ENCODE measurements at places on chromosomes 16 and 17.

DNA sequence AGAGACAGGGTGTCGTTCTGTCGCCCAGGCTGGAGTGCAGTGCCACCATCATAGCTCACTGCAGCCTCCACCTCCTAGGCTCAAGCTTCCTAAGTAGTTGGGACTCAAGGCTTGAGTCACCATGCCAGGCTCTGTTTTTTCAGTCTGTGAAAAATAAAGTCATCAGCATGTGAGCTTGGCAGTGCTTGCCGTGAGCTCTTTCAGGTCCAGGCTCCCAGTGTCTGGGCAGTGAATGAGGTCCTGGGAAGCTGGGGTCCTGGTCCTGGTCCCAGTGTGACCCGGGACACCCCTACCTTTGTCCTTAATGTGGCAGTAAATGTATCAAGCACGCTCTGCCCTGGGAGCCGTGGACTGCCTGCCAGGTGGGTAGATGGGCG, 22.9 kb upstream of the RPL13 start:
- peak; percentile 35 for DNase-seq

GRCh38 chr17:57649731-57650484, 95.2 kb downstream of the CCDC182 start:
- peak; percentile 79 for DNase-seq

- no peak for DNase-seq
Observed at GRCh38 chr16:20726661-20727060, 15.0 kb downstream of the THUMPD1 start.

DNA sequence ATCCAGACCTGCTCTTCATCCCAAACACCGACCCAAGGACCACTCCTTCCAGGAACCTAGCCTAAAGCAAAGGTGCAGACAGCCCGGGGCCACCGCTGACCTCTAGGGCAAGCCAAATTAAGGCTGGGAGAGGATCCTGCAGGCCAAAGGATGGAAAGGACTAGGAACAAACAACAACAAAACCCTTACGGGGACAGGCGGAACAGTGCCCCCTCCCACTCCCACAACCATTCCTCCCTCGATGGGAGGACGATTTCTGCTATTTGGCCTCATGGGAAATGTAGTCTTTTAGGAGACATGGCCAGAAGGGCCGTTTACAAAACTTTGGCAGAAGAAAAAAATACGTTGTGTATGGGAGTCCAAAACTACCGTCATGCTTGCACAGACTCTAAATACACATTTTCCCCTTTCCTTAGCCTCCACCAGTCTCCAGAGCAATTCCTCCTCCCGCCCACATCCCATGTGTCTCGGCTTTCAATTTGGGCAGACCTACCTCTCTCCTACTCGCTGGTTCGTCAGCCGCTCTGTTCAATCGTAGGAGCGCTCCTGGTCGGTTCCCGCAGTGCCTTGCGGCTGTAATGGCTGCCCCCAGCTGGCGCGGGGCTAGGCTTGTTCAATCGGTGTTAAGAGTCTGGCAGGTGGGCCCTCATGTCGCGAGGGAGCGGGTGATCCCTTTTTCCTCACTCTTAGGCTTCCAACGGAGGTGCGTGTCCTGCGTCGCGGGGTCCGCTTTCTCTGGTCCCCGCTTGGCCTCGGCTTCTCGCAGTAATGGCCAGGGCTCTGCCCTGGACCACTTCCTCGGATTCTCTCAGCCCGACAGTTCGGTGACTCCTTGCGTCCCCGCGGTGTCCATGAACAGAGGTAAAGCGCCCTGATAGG, at the start of gene ERAL1:
TSS of gene ERAL1 (plus strand) at position 560 of the 879 bp plus-strand sequence. CDS start at position 579, 19 bp downstream.
- peak; percentile 87 for DNase-seq

- peak; percentile 38 for DNase-seq
Observed at GRCh38 chr16:2715519-2715918, 4.5 kb downstream of the PRSS27 start.

GRCh38 chr17:82910041-82910481, 70.2 kb upstream of the ZNF750 start:
- DNase-seq, result no peak

DNA sequence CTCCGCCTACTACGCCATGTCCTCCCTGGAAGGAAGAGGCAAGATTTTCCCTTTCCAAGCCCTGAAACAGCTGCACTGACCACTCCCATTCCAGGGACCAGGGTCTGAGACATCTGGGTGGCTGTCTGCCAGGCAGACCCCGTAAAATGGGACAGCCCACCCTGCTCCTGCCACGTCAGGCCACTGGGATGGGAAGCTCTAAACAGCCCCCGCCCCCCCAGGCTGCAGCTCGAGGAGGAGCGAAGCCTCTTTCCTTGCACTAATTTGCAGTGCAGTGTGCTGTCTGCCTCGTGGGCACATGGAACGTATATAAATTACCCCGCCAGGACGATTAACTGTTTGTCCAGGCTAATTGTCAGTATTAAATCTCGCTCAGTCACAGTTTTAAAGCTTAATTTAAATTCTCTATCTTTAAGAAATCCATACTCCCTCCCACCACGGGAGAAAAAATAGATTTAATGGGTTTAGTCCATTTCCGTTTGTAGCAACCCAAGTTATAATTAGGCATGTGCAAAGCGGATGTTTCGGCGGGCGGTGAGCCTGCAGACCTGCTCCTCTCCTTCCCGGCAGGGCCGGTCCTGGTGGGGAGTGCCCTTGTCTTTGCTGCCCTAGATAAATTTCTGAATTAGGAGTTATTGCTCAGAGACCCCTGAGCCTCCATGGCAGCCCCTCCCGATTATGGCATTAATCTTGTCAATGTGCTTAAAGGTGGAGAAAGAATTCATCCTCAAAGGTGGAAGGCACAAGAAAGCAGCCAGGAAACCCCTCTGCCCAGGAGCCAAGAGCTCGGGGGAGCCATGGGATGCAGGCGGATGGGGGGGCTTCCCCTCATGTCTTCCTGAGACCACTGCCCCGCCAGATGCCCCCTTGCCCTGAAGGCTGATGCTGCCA, 268.0 kb upstream of the TNRC6C start:
- DNase-seq, result no peak

GRCh38 chr17:49316889-49317675, 45.0 kb downstream of the ZNF652 start:
- DNase-seq, result no peak

- peak; percentile 91 for DNase-seq
Observed at GRCh38 chr17:42814633-42815399, 9.3 kb downstream of the BECN1 start.

DNA sequence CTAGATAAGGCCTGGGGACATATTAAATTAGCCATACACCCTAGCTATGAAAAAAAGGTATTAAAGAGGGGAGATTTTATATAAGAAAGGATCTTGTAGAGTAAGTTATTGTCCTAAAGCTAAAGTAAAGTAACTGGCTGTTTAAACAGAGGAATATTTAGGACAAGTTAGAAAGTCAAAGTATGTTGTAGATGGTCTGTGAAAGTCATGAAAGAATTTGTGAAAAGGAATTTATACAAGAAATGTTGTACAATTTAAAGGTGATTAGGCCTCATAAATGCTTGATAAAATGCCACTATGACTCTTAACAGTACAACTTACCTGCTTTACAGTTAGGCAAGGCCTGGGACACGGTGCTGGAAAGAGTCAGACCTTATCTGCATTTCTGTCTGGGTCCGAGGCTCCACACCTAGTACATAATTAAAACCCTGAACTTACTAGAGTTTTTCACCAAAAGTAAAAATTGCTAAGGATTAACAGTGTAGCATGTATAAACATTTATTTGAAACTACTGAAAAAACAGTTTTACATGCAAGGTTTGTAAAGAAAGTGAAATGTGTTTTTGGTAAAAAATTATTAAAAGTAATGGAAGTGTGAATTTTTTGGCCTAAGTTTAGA, 445.3 kb upstream of the TOM1L1 start:
- peak; percentile 1 for DNase-seq

DNA sequence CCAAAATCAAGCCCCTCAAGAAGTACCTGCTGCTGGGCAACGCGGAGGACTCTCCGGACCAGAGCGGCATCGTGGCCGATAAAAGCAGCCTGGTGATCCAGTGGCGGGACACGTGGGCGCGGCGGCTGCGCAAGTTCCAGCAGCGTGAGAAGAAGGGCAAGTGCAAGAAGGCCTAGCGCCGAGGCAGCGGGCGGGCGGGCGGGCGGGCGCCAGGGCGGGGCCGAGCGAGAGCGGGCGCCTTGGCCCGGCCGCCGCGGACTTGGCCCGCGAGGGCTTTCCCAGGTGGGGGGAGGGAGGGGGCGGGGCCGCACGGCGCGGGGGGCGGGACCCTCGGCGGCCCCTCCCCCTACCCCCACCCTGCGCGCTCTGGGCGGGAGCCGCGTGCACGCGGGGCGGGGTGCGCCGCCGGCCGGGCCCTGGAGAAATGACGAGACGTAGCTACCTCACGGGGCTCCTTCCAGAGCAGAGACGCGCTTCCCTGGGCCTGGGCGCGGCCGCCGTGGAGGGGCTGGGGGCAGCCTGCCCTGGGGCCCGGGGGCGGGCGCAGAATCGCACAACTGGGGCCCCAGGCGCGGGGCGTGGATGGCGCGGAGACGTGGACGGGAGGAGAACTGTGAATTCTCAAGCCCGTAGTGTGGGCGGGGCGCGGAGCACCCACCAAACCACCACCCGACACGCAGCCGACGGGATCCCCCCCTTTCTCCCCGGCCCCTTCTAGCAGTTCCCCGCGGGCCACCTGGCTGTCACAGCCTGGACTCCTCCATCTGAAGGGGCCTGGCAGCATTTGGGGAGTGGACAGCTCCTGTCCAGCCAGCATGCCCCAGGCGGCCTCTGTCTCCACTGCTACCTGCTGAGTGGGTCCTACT, 218.7 kb downstream of the NTN1 start:
- peak; percentile 39 for DNase-seq

DNA sequence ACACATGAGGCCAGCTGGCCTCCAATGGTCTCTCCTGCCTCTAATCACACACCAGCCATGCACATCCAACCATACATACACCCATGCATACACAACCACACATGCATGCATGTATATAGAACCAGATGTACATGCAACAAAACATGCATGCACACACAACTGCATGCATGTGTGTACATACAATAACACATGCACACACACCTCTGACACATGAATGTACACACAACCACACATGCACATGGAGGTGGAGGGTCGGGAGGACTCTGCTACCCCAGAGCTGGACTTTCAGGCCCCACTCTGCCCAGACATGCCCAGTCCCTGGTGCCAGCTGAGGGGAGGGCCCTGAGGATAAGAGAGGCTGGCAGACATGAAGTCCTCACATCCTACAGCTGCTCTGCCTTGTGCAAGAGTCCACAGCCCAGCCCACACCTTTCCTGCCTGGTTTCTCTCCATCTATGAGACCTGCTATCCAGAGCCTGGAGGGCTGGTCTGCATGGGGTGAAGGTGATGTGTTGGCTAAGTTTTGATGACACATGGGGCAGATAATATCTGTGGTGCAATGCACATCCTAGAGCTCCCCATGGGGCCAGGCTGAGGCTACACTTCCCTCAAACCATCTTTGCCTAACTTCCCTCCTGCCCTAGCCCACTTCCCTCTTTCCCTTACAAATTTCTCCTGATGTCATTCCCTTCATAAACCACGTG, 50.9 kb upstream of the SDK2 start:
- DNase-seq, result no peak

GRCh38 chr17:41653421-41653820, 29.0 kb upstream of the KRT17 start:
- DNase-seq, result no peak

DNA sequence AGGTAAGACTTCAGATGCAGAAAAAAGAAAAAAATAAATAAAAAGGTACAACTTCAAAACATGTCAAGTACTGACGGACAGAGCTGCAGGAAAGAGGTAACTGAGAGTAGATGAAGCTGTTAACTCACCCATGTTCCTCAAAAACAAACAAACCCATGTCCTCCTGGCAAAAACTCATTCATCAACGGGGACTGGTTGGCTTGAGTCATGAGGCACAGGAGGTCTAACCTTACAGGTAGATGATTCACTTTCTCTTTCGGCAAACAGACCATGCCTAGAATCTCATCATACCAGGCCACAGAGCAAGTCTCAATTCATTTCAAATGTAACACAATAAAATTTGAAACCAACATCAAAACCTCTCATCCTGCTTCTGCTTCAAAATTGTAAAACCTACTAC, 12.3 kb upstream of the FASN start:
- DNase-seq, result no peak

DNA sequence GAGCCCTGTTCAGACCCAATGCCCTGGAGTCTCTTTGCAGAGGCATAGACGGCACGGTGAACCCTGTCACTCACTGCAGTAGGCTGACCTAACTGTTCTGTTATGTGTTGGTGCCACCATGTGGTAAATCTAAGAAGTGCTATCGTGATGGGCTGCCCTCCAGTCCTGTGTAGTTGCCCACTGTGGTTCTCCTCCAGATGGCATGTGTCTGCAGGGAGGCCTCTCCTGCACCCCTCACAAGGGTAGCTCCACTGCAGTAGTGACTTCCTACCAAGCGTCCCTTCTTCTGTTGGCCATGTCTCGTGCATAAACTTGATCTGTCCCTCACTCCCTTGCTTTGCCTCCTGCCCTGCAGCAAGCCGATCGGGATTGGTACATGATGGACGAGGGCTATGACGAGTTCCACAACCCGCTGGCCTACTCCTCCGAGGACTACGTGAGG, 5.8 kb downstream of the DHX38 start:
- DNase-seq, result peak; percentile 32

DNA sequence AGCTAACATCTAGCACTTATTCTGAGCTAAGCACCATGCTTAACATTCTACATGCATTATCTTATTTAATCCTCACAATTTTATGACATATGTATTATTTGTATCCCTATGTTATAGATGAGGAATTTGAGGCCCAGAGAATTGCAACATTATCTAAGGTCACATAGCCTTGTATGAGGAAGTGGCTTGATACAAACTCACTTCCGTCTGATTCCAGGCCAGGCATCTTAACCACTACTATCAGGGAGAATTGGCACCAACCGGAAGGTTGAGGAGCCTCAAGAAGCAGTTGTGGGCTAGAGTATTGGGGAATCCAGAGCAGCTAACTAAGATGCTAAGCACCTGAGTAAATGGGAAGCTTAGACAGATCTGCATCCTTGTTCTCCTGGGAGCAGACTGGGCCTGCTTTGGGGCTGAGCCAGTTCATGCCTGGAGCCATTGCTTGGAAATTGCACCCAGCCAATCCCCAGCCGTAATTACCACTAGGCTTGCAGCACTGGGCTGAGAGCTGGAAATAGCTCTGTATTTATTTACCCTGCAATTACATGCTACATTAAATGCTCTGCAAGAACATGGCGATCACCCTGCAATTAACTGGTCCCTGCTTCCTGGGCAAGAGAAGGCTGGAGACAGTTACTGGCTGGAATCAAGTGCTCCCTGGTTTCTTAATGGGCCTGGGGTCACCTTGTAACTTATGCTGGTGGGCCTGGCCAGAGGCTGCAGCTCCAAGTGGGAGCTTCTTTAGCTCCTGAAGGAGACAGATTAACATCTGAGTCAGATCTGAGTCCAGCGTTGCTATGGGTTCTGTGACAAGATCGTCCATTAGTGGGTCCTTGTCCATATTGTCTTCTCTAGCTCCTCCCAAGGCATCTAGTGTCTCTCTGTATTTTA, 273.1 kb upstream of the CCL2 start:
- no peak for DNase-seq

GRCh38 chr16:70349783-70350182, 3.1 kb downstream of the DDX19A start:
- DNase-seq, result no peak

GRCh38 chr16:57935904-57936303, 35.0 kb downstream of the CNGB1 start:
- no peak for DNase-seq

Data from astrocyte of the spinal cord (primary cell).